ENCODE measurements at places on chromosomes 13 and 19.
A peak's percentile ranks its signal among the peaks of the same experiment; 100 is the strongest.

DNA sequence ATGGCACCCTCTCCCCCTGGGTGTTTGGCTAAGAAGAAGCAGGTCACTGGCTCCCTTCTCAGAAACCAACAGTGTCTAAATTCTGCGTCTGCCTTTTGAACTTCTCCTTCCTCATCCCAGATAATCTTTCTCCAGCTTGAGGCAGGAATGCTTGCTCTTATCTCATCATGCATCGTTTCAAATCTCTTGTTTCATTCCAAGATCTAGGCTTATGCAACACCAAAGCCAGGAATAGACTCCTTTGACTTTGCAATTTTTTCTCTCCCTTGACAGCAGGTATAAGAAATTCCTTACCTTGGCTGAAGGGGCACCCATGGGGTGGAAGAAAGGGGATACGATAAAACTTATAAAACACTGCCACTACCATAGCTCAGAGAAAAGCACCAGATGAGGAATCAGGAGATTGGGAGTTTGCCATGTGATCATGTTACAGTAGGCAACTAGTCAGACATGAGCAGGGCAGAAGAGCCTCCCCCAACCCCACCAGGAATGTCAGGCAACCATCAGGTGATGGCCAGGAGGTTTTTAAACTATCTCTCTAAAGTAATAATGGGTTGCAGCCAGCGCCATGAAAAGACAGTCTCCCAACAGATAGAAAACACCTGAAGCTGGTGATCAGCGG is 498.9 kb downstream of the KLF12 start:
- no peak for DNase-seq

- DNase-seq = no peak
These were observed 263.2 kb upstream of the SPRY2 start for GRCh38 chr13:80604098-80604497.

- DNase-seq = no peak
These were observed 162.2 kb downstream of the KDM4B start for GRCh38 chr19:5131031-5131505.

- DNase-seq = no peak
These were observed 84.6 kb upstream of the FREM2 start for GRCh38 chr13:38602266-38602665.

DNA sequence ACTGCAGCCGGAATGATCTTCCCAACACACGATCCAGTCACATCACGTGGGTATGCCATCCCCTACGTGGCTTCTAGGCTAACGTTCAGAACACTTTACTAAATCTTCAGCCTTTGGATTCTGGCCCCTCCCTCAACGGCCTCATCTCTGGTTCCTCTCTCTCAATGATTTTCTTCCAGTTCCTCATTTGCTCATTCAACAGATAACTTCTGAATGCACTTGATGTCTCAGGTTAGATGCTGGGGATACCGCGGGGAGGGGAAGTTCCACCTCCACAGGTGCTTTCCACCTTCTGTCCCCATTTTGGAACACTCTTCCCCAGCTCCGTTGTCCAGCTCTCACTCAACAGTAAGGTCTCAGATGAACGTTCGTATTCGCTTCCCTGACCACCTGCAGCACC is 66.1 kb downstream of the ATP7B start:
- no peak for DNase-seq

DNA sequence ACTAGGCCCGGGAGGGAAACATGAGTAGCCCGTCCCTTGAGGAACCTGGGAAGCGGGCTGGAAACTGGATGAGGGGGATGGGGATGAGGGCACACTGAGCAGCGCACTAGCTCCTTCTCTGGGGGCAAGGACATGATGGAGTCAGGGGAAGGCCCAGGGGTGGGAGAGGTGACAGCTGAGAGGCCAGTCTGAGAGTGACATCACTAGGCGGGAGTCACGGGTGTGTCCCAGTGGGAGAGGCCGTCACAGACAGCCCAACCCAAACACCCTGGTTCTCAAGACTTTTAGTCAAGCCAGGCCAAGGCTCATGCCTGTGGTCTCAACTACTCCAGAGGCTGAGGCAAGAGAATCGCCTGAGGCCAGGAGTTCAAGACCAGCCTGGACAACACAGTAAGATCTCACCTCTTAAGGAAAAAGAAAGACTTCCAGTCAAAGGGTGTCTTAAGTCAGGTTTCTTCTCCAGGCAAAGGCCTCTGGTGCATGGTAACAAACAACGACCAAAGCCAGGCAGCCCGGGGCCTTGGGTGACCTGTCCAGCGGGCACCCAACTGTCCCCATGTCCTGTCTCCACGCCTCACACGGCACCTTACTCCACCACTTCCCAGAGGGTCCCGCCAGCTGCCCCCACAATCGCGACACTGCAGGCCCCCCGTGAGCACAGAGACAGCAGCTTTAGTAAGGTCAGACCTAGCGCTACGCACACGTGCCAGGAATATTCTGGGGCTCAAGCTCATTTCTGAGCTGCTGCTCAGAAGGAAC is 25.5 kb upstream of the TIMM44 start:
- no peak for DNase-seq

DNA sequence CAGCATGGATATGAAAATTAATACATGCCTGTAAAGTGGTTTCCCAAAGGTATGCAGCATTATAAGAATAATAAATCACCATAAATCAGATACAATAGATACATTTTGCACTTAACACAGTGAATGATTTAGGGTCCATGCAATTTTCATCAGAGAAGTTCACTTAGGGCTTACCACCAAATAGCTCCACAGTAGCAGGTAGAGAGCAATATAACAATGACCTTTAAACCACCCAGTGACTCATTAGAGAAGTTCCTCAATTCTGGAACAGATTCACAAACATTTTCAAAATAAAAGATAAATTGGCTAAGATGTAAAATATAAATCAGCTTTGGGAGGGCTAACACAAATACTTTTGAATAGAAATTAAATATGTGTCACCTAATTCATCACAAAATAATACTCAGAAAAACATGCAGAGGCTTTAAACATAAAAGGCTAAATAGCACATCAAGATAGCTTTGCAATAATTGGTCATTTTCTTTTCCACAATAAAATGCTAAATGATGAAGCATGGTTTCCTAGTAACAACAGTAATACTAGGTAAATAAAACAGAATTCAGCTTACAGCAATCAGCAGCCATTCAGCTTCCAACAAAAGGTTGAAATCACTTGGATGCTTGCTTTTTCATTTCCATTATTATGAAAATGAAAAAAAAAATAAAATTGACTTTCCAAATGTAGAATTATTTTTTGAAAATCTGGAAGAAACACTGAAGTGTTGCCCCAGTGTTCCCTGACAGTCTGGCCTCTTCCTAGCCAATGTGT is 84.3 kb upstream of the NBEA start:
- DNase-seq = no peak

DNA sequence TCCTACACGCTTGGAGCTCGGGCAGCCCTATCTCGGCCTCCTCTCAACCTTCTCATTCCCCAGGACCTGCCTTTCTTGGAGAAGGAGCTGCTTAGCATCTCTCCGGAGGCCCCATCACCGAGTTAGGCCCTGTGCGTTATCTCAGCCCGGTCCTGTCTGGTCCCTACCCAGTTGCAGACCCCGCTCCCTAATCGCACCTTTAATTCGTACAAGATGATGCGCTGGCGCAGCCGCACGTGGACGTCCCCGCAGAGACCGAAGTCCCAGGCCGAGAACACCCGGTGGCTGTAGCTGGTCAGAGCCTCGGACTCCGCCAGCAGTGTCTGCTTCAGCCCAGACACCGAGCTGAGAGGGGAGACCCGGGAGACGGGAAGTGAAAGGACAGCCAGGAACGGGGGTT is 5.7 kb upstream of the LENG1 start:
- DNase-seq = no peak

- no peak for DNase-seq
These were observed 170.0 kb downstream of the LMO7 start for GRCh38 chr13:75806117-75806516.

- DNase-seq = no peak
These were observed 6.4 kb upstream of the TPM4 start for GRCh38 chr19:16069813-16070365.

DNA sequence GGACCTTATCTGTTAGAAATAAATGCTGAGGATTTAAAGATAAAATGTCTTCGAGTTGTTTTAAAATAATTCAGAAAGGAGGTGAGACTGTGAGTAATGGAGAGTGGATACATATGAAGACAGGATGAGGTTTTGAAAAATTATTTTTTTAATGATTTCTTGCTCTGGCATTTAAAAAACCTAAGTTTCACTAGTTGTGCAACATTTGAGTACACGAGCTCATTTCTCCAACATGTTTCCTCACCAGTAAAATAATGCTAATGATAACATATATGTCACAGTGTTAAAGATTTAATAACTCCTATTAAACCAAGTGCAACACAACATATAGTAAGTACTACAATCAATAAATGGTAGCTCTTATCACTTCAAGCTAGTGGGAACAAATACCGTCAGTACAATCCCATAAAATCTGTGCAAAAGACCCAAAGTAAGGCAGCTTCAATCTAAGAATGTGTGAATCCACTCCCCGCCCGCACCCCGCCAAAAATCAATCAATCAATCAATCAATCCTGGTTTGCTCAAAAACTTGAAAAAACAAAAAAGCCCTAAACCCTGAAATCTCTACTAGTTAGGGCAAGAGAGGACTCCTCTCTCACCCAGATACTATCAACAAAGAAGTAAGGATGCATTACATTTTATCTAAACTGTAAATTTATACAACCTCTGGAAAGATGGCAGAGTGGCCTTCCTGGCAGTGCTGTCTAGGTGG is 1.3 kb downstream of the ALG5 start:
- no peak for DNase-seq

DNA sequence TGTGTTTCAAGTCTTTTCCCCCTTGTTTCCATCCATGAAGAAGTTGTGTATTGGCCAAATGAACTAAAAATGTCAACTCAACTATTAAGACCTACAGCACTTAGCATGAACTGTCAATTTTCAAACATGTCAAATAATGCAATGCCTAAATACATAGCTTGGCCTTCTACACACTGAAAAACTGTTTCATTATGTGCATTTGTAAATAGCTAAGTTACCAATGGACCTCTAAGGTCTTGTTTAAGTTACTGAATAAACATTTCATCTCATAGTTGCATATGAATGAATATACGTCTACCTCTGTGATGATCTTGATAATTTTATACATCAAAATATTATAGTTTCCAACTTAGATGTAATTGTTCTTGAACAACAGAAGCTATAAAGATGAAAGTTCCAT is 744.5 kb downstream of the EFNB2 start:
- DNase-seq = no peak

DNA sequence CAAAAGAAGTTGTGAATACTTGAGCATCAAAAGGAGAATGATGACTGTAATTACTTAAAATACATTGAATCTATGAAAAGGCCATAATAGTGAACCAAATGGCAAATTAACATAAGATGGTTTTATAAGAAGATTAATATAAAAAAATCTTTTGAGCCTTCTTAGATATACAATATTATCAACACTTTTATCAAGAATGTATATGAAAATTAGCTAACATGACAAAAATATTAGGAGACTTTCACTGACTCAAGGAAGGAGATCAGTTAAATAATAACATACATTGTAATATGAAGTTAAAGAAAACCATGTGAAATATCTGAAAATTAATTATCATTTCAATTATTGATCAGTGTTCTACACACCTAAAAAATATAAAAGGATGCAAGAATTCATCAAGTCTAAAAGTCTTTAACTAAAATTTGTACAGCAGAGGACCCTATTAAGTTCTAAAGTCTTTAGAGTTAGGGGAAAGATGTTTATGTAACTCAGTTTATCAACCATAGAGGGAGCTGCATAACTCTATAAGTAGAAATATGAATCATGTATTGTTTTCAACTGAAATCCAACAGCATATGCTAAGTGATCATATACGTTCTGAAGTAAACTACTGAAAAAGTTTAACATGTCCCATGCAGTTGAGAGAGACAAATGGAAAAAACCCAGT is 756.1 kb upstream of the MIR17HG start:
- DNase-seq = no peak

- no peak for DNase-seq
These were observed 70.9 kb downstream of the CDK8 start for GRCh38 chr13:26324867-26325266.

GRCh38 chr13:31356991-31357390 is 157.2 kb downstream of the B3GLCT start:
- no peak for DNase-seq

DNA sequence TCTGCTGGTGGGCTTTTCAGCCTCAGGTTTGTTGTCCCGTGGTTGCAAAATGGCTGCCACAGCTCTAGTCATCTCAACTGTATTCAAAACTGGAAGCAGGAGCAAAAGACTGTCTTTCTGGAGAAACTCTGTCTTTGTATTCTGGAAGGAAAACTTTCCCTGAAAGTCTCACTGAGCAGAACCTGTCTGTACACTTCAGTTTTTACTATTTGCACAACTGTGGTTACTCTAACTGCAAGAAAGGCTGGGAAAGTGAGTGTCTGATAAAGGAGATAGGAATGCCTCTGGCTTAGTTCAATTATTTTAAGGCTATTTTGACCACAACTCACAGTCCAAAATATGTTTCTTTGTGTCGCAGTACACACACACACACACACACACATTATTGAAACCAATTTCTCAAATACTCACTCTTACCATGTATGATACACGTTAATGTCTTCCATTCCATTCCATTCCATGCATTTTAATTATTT is 49.7 kb upstream of the EHD2 start:
- DNase-seq = peak; percentile 91

DNA sequence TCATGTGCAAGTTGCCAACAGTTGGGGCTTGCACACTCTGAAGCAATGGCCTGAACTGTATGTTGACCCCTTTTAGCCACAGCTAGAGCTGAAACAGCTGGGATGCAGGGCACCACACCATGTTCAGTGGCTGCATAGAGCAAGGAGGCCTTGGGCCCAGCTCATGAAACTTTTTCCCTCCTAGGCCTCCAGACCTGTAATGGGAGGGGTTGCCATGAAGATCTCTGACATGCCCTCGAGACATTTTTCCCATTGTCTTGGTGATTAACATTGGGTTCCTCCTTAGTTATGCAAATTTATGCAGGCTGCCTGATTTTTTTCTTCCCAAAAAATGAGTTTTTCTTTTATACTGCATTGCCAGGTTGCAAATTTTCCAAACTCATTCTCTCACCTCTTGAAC is 165.1 kb upstream of the PRR20A start:
- no peak for DNase-seq

DNA sequence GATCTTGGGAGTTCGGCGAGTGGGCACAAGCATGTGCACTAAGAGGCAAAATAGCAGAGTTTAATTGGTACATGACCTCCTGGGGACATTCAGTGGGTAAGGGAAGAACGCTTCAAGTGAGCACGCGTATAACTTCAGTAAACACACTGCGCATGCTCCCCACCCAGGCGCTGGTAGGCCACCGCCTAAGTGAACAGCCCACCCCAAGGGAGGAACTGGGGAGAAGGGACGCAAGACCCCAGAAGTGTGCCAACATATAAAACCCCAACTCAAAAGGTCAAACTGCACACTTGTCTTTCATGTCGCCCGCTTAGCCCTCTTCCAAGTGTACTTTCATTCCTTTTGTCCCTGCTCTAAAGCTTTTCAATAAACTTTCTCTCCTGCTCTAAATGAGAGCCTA is 10.5 kb upstream of the NTN5 start:
- DNase-seq = no peak

- no peak for DNase-seq
These were observed at the start of gene REX1BD for GRCh38 chr19:18588611-18589379. TSS of gene REX1BD (plus strand) at chr19:18588798. CDS start at chr19:18588802, 4 bp downstream.
